ENCODE measurements at places on chromosomes 2 and 18. TPM values are rescaled to one million over a fixed set of nuclear protein-coding genes. Genes with fewer than 3 reads are reported as not detected.

Gene POTEC
- not detected for polyA plus RNA-seq

Gene DUSP2
- polyA plus RNA-seq, result 2.0 TPM

Gene CRYBA2
- not detected for polyA plus RNA-seq

GRCh38 chr18:23550898-23551297 is 35.4 kb downstream of the NPC1 start:
- DNase-seq, result no peak

GRCh38 chr2:73260338-73260984 is 23.8 kb downstream of the FBXO41 start:
- no peak for DNase-seq

DNA sequence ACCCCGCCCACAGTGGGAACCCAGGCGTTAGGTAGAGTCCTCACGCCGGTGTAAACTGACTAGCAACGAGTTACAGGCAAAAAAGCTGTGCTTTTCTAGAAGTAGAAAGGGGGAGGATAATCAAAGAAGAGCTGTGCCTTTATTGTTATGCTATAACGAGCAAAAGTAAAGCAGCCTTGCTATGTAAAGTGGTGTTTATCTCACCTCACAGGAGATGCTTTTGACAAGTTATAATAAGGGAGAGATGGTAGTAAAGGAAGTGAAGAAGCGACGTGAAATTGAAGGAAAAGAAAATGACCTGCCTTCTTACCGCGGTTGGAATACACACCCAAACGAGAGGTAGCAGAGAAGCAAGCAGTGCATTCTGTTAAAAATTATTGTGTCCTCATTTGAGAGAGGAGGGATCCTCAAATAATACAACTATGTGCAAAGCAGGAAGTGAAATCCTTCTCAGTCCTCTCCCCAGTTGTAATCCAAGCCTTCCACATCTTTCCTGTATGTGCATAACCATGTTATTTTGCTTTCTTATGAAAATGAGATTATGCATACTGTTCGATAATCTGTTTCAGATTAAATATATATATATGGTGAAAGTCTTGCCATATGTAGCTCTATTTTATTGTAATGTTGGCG is 962 bp downstream of the TANK start:
- no peak for DNase-seq

GRCh38 chr2:136171223-136171622 is 53.3 kb upstream of the CXCR4 start:
- DNase-seq, result no peak

GRCh38 chr2:232139786-232140562 is 178.5 kb downstream of the DIS3L2 start:
- DNase-seq, result no peak

GRCh38 chr2:238916875-238917590 is 69.1 kb downstream of the TWIST2 start:
- peak; percentile 28 for DNase-seq

Gene TFCP2L1
- 0.17 TPM for polyA plus RNA-seq

GRCh38 chr2:146450131-146450530 is 1394.7 kb upstream of the ACVR2A start:
- no peak for DNase-seq

Gene KIF3C
- polyA plus RNA-seq, result 9.0 TPM
